Left lobe of liver (tissue), 2 donors: ENCODE measurements at places on chromosomes 6 and 20. TPM values are rescaled to one million over a fixed set of nuclear protein-coding genes. Genes with fewer than 3 reads are reported as not detected.

The SLC16A10 gene
- 14.9 TPM for total RNA-seq

The HLA-DMA gene
- 6.6 TPM for total RNA-seq

The SAMD5 gene
- 12.0 TPM for total RNA-seq

The ESF1 gene
- 4.2 TPM for total RNA-seq

The ADAM33 gene
- total RNA-seq: 0.48 TPM

The GGTLC1 gene
- total RNA-seq: not detected

The SIRPB2 gene
- 0.50 TPM for total RNA-seq

The TFAP2C gene
- 0.13 TPM for total RNA-seq

The GNAS-AS1 gene
- 0.35 TPM for total RNA-seq

The OR2H2 gene
- total RNA-seq: not detected
